Activated T-cell treated with anti-CD3 and anti-CD28 coated beads, Interleukin-2, amount 50 U/mL, for 24 hours (primary cell): ENCODE measurements at places on chromosomes 7 and 10.
A peak's percentile ranks its signal among the peaks of the same experiment; 100 is the strongest.

DNA sequence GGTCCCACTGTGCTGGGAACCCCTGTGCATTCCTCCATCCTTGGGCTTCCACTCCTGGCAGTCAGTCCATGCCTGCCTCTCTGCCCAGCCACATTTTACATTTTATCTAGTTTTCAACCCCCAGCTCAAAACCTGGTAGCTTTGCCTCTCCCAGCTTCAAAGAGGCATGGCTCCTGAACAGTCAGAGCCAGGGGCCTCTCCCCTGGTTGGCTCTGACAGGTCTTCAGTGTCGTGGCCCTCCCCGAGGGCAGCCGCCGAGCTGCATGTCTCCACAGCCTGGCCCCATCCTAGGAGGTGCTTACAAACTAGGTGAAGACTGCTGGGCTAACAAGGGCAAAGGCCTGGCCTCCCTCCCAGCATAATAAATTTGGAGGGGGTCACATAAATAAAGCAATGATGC is 14.8 kb downstream of the COBL start:
- no peaks in the 10 kb centered on the region for H3K27me3 ChIP-seq
- H3K4me3 ChIP-seq: no peak overlapping the region
- no peak for DNase-seq
- H3K27ac ChIP-seq: no peak overlapping the region
- no peaks in the 10 kb centered on the region for H3K36me3 ChIP-seq
- H3K4me1 ChIP-seq: no peaks in the 10 kb centered on the region

GRCh38 chr10:98323221-98324164 is 55.5 kb upstream of the LOXL4 start:
- H3K27me3 ChIP-seq: peaks cover 12% of the 10 kb centered on the region
- H3K36me3 ChIP-seq: no peaks in the 10 kb centered on the region
- no peak for DNase-seq
- H3K27ac ChIP-seq: no peak overlapping the region

- no peak overlapping the region for H3K4me3 ChIP-seq
- peaks cover 44% of the 10 kb centered on the region for H3K4me1 ChIP-seq
- H3K27ac ChIP-seq: no peak overlapping the region
- no peaks in the 10 kb centered on the region for H3K27me3 ChIP-seq
- DNase-seq: no peak
- H3K36me3 ChIP-seq: no peaks in the 10 kb centered on the region
Measured at GRCh38 chr7:22996470-22996869, 17.5 kb downstream of the HYCC1 start.

DNA sequence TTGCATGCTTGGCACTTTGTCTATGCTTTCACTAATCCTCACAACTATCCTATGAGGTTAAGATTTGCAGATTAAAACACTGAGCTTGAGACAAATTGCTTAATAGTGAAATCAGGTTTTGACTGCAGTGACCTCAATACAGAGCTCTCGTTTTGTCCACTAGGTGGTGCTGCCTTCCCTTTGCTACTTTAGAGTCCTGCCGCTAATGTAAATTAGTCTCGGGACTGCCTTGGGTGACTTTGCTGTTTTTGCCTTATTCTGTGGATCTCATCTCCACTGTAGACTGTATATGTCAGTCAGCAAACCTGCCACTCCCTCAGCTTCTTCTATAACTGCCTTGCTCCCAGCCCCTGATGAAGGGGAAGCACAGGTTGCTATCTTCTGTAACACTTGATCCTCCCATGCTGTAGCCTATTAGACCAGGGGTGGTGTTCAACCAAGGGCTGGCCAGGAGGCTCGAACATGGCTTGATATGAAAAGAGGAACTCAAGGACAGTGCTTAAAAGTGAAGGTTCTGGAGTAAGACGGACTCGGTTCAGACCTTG is 26.0 kb downstream of the ASB4 start:
- peak; percentile 46 for DNase-seq
- peaks cover 7% of the 10 kb centered on the region for H3K27me3 ChIP-seq
- H3K27ac ChIP-seq: no peak overlapping the region

GRCh38 chr7:148697256-148698006 is 1.3 kb upstream of the CUL1 start:
- H3K27me3 ChIP-seq: no peaks in the 10 kb centered on the region
- DNase-seq: peak; percentile 68
- H3K4me3 ChIP-seq: peak overlapping the region; percentile 81
- H3K4me1 ChIP-seq: peaks cover 50% of the 10 kb centered on the region
- peaks cover 23% of the 10 kb centered on the region for H3K36me3 ChIP-seq

GRCh38 chr10:6465437-6465836 is 114.6 kb downstream of the PRKCQ start:
- DNase-seq: no peak
- no peak overlapping the region for H3K4me3 ChIP-seq
- no peaks in the 10 kb centered on the region for H3K27me3 ChIP-seq
- peaks cover 38% of the 10 kb centered on the region for H3K4me1 ChIP-seq
- H3K27ac ChIP-seq: peak overlapping the region; percentile 73

- no peak overlapping the region for H3K27ac ChIP-seq
- peaks cover 5% of the 10 kb centered on the region for H3K27me3 ChIP-seq
- no peaks in the 10 kb centered on the region for H3K36me3 ChIP-seq
- no peak overlapping the region for H3K4me3 ChIP-seq
- no peak for DNase-seq
Measured at GRCh38 chr10:8321990-8322389, 267.5 kb downstream of the GATA3 start.

DNA sequence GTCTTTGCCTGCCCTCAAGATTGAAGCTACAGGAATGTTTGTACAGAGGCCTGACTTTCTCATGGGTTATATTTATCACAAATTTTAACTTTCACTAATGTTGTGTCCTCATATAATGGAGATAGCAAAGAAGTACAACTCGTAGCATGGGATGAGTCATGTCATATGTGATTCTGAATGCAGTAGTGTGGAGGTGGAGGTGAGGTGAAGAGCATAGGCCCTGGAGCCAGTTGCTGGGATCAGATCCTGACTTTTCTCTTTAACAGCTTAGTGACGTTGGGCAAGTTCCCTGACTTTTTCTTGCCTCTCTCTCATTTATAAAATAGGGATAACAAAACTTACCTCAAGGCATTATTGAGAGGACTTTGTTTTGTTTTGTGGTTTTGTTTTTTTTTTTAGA is 132.1 kb upstream of the IMMP2L start:
- no peaks in the 10 kb centered on the region for H3K4me1 ChIP-seq
- H3K27ac ChIP-seq: no peak overlapping the region
- H3K27me3 ChIP-seq: peaks cover 3% of the 10 kb centered on the region
- H3K36me3 ChIP-seq: no peaks in the 10 kb centered on the region

GRCh38 chr7:141287936-141288335 is 214.1 kb downstream of the TMEM178B start:
- no peak for DNase-seq
- H3K4me3 ChIP-seq: no peak overlapping the region
- H3K27ac ChIP-seq: no peak overlapping the region
- peaks cover 17% of the 10 kb centered on the region for H3K4me1 ChIP-seq
- peaks cover 10% of the 10 kb centered on the region for H3K27me3 ChIP-seq

DNA sequence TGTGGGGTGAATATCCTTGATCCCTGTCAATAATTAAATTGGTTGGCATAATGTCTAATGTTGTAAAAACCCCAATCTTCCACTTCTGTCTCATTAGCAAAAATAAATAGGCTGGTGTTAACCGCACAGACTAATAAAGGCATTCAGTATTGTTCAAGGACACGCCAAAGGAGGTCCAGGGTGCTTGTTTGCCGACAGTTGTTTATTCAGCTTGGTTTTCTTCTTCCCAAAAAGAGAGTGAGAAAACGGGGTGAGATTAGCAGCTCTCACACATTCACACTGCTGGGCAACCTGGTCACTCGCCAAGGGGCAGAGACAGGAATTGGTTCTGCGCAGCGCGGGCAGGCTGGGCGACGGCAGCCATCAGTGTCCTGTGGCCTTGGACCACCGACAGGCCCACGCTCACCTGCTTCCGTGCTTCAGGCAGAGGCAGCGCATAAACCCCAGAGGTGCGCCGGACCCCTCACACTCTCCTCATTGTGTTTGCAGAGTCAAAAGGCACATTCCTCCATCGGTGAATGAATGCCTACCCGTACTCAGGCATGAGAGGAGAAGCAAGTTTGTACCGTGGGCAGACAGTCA is 26.2 kb upstream of the LMBR1 start:
- H3K36me3 ChIP-seq: no peaks in the 10 kb centered on the region
- peaks cover 28% of the 10 kb centered on the region for H3K27me3 ChIP-seq
- H3K4me3 ChIP-seq: no peak overlapping the region
- peak overlapping the region; percentile 86 for H3K27ac ChIP-seq

DNA sequence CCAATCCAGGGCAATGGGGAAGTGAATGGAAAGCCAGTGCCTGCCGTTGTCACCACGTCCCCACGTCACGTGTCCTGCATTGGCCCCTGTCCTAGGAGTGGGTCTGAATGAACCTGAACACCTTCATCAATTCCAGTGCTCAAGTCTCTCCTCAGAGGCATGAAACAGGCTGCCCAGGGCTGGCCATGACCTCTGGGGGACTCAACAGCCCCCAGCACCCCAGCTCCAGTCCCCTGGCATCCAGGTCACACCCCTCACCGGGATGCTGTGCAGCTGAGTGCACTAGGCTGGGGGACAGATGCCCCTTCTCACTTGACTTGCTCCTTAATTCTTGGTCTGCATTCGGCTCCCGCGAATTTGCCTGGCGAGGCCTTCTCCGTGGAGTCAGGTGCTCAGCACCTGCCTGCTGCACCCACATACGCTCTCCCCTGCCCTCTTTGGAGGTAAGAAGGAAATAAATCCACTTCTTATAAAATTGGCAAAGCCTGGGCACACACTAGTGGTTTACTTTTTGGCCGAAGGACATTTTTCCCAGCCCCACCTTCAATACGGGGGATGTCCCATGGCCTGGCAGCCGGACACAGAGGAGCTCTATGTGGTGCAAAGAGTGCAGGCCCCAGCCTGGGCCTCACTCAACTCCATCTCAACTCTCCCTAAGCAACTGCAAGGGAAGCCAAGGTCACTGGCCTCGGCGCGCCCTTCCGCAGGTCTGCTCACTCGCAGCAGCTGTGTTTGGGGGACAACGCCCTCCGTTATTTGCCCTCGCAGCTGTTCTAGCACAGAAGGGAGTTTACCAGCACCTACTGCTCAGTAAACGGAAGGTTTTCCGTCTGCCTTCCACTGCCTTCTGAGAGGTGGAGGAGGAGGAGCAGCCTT is 77.6 kb upstream of the SHH start:
- no peaks in the 10 kb centered on the region for H3K36me3 ChIP-seq
- H3K4me1 ChIP-seq: no peaks in the 10 kb centered on the region
- H3K27me3 ChIP-seq: peaks cover 15% of the 10 kb centered on the region
- no peak overlapping the region for H3K4me3 ChIP-seq

DNA sequence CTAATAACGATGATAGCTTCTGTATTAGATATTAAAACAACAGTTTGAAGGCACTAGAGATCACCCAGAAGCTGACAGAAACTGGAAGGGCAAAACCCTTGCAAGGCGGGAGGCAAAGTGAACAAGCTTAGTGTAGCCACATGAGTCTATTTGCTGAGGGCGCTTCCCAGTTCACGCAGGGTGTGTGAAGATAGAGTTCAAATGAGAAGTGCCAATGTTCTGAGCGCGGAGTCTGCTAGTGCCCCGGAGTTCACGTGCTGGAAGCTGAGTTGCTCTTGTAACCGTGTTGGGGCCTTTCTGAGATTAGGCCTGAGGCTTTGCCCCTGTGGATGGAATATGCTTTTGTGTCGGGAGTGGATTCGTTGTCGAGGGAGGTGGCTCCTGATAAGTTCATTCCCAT is 16.6 kb upstream of the GTPBP4 start:
- no peak for DNase-seq
- H3K36me3 ChIP-seq: no peaks in the 10 kb centered on the region
- H3K4me1 ChIP-seq: peaks cover 9% of the 10 kb centered on the region
- H3K27ac ChIP-seq: no peak overlapping the region
- H3K4me3 ChIP-seq: no peak overlapping the region
- peaks cover 12% of the 10 kb centered on the region for H3K27me3 ChIP-seq

GRCh38 chr10:23155169-23155568 is 36.9 kb upstream of the PTF1A start:
- DNase-seq: no peak
- H3K27me3 ChIP-seq: peaks cover 59% of the 10 kb centered on the region
- no peak overlapping the region for H3K4me3 ChIP-seq
- H3K36me3 ChIP-seq: no peaks in the 10 kb centered on the region
- H3K4me1 ChIP-seq: peaks cover 5% of the 10 kb centered on the region

DNA sequence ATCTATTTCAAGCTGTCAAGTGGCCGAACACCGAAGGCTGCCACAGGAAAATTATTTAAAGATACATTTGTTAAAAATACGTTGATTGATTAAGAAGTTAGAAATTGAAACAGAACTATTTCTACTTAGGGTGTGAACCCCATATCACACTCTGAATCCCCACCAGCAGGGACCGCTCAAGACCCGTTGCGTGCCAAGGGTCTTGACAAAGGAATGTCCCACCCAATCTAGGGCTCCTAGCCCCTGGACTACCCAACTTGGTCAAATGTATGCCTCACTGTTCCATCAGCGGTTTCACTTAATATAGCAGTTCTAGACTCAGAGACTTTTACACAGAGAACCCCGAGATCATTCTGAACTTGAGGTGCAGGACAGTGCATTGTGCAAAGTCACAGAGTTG is 11.6 kb upstream of the PFKFB3 start:
- H3K27me3 ChIP-seq: no peaks in the 10 kb centered on the region
- peaks cover 52% of the 10 kb centered on the region for H3K4me1 ChIP-seq
- no peak for DNase-seq
- H3K4me3 ChIP-seq: no peak overlapping the region

DNA sequence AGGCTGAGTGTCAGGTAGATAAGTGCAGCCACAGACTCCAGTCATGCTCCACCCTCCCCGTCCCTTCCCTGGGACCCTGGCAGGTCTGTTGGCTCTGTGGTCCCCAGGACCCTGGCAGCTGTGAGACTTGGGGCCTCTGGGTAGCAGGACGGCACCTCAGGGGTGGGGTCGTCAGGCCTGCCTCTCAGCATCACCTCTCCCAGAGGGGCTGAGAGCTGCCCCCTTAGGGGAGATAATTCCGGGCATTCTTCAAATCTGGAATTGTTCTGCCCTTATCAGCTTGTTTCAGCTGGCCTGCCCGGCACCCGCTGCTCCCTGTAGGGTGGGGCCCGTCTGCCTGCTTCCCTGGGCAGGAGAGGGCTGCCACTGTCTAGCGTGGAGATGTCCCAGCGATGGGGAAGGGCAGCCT is 23.3 kb downstream of the PODXL start:
- no peaks in the 10 kb centered on the region for H3K4me1 ChIP-seq
- H3K27ac ChIP-seq: no peak overlapping the region
- H3K27me3 ChIP-seq: no peaks in the 10 kb centered on the region

GRCh38 chr10:68103901-68104300 is 5.4 kb upstream of the MYPN start:
- H3K4me1 ChIP-seq: peaks cover 2% of the 10 kb centered on the region
- H3K36me3 ChIP-seq: no peaks in the 10 kb centered on the region
- DNase-seq: no peak
- no peak overlapping the region for H3K4me3 ChIP-seq
